Lung (tissue), 17 donors: ENCODE measurements at places on chromosomes 7 and 10.

- no peaks in the 10 kb centered on the region for H3K27me3 ChIP-seq
- H3K27ac ChIP-seq: peak overlapping the region; percentile 35
- H3K36me3 ChIP-seq: no peaks in the 10 kb centered on the region
- H3K4me3 ChIP-seq: no peak overlapping the region
- DNase-seq: no peak
Observed at GRCh38 chr7:44608916-44609648, 2.7 kb downstream of the OGDH start.

DNA sequence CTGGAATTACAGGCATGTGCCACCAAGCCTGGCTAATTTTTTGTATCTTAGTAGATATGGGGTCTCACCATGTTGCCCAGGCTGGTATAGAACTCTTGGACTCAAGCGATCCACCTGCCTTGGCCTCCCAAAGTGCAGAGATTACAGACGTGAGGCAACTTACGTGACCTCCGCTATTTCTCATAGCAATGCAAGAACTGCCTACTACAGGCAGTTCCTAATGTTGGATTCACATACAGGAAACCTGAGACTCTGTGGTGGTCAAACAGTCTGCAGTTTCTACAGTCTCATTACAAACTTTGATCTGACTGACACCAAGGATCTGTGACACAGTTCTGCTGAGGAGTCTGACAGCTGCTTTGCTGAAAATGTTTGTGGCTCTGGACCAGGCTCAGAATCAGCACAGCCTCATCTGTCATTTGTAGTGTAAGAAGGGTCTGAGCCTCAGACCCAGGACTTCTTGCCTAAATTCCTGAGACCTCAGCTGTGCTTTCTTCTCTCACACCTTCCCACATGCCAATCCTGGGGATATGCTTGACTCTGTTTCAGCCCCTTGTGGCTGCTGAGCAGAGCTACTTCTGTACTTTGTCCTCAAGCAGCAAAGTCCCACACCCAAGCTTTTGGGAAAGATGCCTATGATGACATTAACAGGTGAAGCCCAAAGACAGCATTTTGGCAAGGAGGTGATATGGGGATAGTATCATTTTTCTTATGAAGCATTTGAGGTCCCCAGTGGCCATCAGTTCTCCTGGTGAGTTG lies 48.0 kb upstream of the CYP2C9 start:
- no peaks in the 10 kb centered on the region for H3K36me3 ChIP-seq
- DNase-seq: no peak
- no peak overlapping the region for H3K27ac ChIP-seq
- no peaks in the 10 kb centered on the region for H3K27me3 ChIP-seq
- H3K4me1 ChIP-seq: no peaks in the 10 kb centered on the region

DNA sequence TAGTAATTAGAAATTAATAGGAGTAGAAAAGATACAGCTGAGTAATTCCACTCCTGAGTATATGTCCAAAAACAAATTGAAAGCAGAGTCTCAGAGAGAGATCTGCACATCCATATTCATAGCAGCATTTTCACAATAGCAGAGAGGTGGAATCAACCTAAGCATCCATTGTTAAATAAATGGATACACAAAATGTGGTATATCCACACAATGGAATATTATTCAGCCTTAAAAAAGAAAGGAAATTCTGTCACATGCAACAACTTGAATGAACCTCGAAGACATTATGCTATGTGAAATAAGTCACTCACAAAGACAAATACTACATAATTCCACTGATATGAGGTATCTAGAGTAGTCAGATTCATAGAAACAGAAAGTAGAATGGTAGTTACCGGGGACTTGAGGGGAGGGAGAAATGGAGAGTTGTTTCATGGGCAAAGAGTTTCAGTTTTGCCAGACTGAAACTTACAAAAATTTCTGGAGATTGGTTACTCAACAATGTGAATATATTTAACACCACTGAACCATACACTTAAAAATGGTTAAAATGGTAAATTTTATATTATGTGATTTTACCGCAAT lies 18.4 kb downstream of the VTI1A start:
- no peaks in the 10 kb centered on the region for H3K4me1 ChIP-seq
- no peak for DNase-seq
- no peaks in the 10 kb centered on the region for H3K27me3 ChIP-seq
- no peak overlapping the region for H3K27ac ChIP-seq
- H3K36me3 ChIP-seq: peaks cover 8% of the 10 kb centered on the region
- H3K4me3 ChIP-seq: no peak overlapping the region

GRCh38 chr7:100745184-100745583 lies 11.8 kb downstream of the ZAN start:
- peak overlapping the region; percentile 37 for H3K4me3 ChIP-seq
- no peak overlapping the region for H3K27ac ChIP-seq
- H3K4me1 ChIP-seq: no peaks in the 10 kb centered on the region
- peaks cover 2% of the 10 kb centered on the region for H3K27me3 ChIP-seq

- no peak overlapping the region for H3K27ac ChIP-seq
- H3K4me1 ChIP-seq: no peaks in the 10 kb centered on the region
- DNase-seq: no peak
- no peaks in the 10 kb centered on the region for H3K27me3 ChIP-seq
- no peak overlapping the region for H3K4me3 ChIP-seq
Observed at GRCh38 chr10:61478621-61479312, 25.6 kb upstream of the TMEM26 start.

GRCh38 chr7:136023134-136023869 lies 46.1 kb upstream of the MTPN start:
- no peak overlapping the region for H3K4me3 ChIP-seq
- H3K27me3 ChIP-seq: no peaks in the 10 kb centered on the region
- H3K36me3 ChIP-seq: no peaks in the 10 kb centered on the region
- no peaks in the 10 kb centered on the region for H3K4me1 ChIP-seq
- DNase-seq: no peak

GRCh38 chr10:127556916-127557315 lies 7.8 kb downstream of the NPS start:
- peak; percentile 81 for DNase-seq
- H3K27me3 ChIP-seq: peaks cover 3% of the 10 kb centered on the region
- H3K36me3 ChIP-seq: no peaks in the 10 kb centered on the region
- H3K27ac ChIP-seq: no peak overlapping the region

DNA sequence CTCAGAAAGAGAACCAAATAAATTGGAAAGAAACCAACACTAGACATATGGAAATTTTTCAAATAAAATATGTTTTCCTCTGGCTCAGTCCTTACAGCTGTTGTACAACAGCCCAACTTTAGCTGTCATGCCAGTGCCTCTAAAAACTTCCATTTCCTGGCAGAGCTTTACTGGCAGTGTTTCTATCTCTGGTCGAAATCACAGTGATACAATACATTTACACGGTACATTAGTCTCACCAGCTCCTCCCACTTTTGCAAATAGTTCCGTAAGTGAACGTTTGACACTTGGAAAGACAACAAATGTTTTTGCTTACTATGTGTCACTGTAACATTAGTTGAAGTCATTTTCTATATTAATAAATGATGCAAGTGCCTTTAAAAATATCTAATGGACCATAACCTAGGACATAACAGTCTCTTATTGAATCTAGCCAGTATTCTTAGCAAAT lies 29.8 kb downstream of the BCAP29 start:
- no peaks in the 10 kb centered on the region for H3K27me3 ChIP-seq
- H3K36me3 ChIP-seq: peaks cover 16% of the 10 kb centered on the region
- no peak overlapping the region for H3K4me3 ChIP-seq
- peak overlapping the region; percentile 80 for H3K27ac ChIP-seq
- peaks cover 15% of the 10 kb centered on the region for H3K4me1 ChIP-seq
- DNase-seq: no peak

DNA sequence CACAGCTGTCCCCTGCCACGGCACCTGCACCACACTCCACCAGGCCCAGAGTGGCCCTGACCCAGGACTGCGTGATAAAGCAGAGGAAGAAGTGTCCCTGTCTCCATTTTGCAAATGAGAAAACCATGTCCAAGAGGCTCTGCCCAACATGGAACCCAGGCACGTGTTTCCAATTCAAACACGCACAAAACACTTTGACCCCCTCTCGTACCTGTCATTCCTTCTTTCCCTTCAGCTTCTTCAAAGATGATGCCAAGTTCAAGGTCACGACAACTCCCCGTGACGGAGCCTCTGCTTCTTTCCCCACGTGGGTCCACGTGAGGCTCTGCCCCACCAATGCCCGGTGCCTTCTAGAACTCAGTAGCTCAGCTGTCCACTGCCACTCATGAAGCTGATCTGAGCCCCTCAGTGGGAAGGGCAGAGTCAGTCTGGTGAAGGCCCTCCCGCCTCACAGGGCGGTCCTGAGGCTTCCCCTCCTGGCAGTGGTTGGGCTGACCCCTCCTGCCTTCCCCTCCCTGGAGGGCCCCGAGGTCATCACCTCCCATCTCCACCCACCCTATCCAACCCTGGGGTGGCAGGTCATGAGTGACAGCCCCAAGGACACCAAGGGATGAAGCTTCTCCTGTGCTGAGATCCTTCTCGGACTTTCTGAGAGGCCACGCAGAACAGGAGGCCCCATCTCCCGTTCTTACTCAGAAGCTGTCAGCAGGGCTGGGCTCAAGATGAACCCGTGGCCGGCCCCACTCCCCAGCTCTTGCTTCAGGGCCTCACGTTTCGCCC lies 19.0 kb downstream of the CALML5 start:
- no peak overlapping the region for H3K4me3 ChIP-seq
- H3K4me1 ChIP-seq: no peaks in the 10 kb centered on the region
- no peak overlapping the region for H3K27ac ChIP-seq
- DNase-seq: no peak
- no peaks in the 10 kb centered on the region for H3K27me3 ChIP-seq
- no peaks in the 10 kb centered on the region for H3K36me3 ChIP-seq

- peaks cover 10% of the 10 kb centered on the region for H3K4me1 ChIP-seq
- no peak overlapping the region for H3K27ac ChIP-seq
- no peak for DNase-seq
- no peaks in the 10 kb centered on the region for H3K36me3 ChIP-seq
- H3K4me3 ChIP-seq: no peak overlapping the region
Observed at GRCh38 chr7:23393636-23394035, 76.7 kb downstream of the IGF2BP3 start.

DNA sequence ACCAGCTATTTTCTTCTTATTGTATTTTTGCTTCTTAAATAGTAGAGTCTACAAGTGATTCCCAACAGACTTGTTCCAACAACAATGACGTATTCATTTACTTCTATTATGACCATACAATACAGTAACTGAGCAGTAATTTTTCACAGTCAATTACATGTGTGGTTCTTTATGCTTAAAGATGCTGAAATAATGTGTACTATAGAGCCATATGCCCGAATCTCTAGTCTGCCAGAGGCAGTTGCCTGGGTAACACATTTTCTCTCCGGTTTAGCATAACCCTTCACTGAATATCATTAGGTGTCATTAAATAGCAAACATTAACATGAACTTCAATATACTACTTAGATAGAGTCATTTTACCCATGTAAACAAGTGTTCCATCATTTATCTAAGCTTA lies 75.0 kb downstream of the SLC25A13 start:
- no peak overlapping the region for H3K27ac ChIP-seq
- H3K4me3 ChIP-seq: no peak overlapping the region
- DNase-seq: no peak
- no peaks in the 10 kb centered on the region for H3K36me3 ChIP-seq

DNA sequence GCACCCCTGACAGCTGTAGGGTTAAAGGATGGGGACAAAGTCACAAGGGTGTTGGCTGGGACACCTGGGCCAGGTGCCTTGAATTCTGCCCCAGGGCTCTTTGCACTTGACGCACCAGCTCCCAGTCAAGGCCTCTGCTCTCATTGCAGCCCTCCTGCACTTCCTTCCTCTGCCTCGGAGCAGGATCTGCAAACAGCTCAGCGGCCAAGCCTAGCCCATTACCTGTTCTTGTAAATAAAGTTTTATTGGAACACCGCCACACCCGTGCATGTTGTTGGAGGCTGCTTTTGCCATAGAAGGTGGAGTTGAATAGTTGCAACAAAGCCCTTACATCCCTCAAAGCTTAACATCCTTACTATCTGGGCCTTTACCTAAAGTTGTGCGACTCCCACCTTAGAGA lies 483.8 kb upstream of the FOXK1 start:
- H3K27me3 ChIP-seq: no peaks in the 10 kb centered on the region
- no peak overlapping the region for H3K4me3 ChIP-seq
- no peak for DNase-seq
- no peaks in the 10 kb centered on the region for H3K4me1 ChIP-seq

GRCh38 chr10:79250259-79250658 lies 97.0 kb upstream of the PPIF start:
- no peaks in the 10 kb centered on the region for H3K36me3 ChIP-seq
- no peak overlapping the region for H3K27ac ChIP-seq
- peaks cover 6% of the 10 kb centered on the region for H3K4me1 ChIP-seq
- no peak overlapping the region for H3K4me3 ChIP-seq

DNA sequence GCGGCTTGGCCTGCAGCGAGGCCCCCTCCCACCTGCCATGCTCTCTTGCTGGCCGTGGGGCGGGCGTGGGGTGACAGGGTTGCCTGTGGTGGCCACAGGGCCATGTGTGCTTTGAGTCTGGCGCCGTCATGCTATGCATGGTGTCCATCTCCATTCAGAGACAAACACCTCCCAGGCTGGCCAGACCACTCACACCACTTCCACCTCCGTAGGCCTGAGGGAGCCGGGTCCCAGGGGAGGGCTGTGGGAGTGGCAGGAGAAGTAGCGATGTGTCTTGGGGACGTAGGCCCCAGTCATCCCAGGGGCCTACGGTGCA lies 65.5 kb downstream of the DNAJB6 start:
- no peak overlapping the region for H3K27ac ChIP-seq
- no peak for DNase-seq
- H3K27me3 ChIP-seq: no peaks in the 10 kb centered on the region
- no peak overlapping the region for H3K4me3 ChIP-seq
- peaks cover 11% of the 10 kb centered on the region for H3K4me1 ChIP-seq
- peaks cover 2% of the 10 kb centered on the region for H3K36me3 ChIP-seq

DNA sequence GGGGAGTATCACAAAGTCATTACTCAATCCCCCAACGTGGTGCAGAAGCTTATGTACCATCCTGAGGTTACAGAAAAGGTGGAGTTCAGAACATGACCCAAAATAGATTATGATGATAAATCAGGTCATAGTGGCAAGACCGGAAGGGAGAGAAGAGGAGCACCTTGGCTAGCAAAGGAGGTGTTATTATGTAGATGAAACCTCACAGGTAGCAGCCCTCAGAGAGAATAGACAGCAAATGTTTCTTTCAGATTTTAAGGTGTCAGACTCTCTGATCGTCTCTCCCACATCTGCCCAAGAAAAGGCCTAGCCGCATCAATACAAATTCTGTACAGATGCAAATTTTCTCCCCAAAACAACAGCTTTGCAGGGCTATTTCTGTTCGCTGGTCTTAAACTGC lies 88.3 kb upstream of the SEMA3D start:
- H3K4me3 ChIP-seq: no peak overlapping the region
- H3K36me3 ChIP-seq: no peaks in the 10 kb centered on the region
- H3K4me1 ChIP-seq: no peaks in the 10 kb centered on the region
- no peak overlapping the region for H3K27ac ChIP-seq
- no peak for DNase-seq

GRCh38 chr7:51102828-51103227 lies 213.8 kb downstream of the COBL start:
- no peaks in the 10 kb centered on the region for H3K4me1 ChIP-seq
- H3K27ac ChIP-seq: no peak overlapping the region
- no peaks in the 10 kb centered on the region for H3K27me3 ChIP-seq
- peaks cover 3% of the 10 kb centered on the region for H3K36me3 ChIP-seq
- no peak overlapping the region for H3K4me3 ChIP-seq
